ENCODE measurements at places on chromosomes 4 and X.
A peak's percentile ranks its signal among the peaks of the same experiment; 100 is the strongest.

- DNase-seq = no peak
Observed at GRCh38 chr4:83732114-83732635, 196.3 kb downstream of the GPAT3 start.

- no peak for DNase-seq
Observed at GRCh38 chr4:139558235-139559088, 2.4 kb upstream of the SETD7 start.

- no peak for DNase-seq
Observed at GRCh38 chr4:100188829-100189228, 1.4 kb downstream of the DDIT4L start.

DNA sequence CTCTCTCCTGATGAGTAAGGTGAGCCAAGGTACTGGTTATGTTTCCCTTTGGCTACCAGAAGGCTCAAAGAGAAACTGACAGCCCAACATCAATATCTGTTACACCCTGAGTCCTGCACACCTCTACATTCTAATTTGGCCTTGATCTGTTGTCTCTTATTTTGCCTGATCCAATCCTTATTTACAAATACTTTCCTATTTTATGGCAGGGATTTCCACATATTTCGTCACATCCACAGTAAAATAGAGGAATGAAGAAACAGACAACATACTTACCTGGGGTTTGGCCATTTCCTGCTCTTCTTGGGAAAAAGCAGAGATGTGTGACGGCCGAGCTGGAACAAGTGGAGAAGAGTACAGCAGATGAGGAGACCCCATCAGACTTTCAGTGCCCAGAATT is 1.5 kb downstream of the ZNF182 start:
- DNase-seq = no peak

DNA sequence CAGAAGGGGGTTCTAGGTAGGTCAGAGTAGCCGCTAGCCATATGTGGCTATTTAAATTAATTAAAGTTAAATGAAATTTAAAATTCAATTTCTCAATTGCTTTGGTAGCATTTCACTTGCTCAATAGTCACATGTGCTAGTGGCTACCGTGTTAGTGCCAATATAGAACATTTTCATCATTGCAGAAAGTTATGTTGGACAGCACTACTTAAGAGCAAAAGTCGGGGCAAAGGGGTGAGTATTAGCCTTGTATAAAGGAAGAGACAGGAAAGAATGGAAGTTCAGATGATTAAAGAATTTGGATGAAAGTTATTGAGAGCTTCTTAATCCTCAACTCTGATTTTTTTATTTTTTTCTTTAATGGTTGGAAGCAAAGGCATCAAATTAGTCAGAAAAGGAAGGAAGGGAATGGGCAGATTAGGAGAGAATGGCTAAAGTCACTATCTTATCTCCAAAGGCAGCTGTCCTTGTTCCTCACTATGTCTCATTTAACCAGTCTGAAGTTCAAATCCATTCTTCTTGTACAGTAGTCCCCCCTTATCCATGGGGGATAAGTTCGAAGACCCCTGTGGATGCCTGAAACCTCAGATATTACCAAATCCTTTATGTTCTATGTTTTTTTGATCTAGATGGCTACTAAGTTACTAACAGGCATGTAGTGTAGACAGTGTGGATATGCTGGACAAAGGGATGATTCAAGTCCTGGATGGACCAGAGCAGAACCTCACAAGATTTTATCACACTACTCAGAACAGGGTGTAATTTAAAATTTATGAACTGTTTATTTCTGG is 22.9 kb downstream of the OCIAD1 start:
- DNase-seq = no peak

- DNase-seq = peak; percentile 3
Observed at GRCh38 chr4:5051278-5052203, at the start of gene STK32B. Gene STK32B, plus strand, starts transcription at chr4:5051480.

- no peak for DNase-seq
Observed at GRCh38 chr4:127518046-127518445, 114.7 kb upstream of the INTU start.

DNA sequence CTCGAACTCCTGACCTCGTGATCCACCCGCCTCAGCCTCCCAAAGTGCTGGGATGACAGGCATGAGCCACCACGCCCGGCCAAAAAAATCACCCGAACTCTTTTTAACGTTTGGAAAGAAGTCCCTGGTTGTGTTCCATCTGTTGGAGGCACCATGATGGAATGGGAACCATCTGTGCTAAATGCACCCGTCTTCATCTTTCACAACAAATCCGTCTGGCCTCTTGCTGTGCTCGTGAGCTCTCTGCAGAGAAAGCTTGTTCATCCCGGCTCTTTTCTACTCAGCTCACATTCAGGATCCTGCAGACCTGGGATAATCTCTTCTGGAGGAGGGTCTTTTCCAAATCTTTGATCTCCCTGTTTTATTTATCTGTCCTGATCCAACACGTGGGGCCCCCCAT is 188.8 kb downstream of the CRLF2 start:
- DNase-seq = no peak

GRCh38 chrX:107742700-107743191 is 32.8 kb downstream of the TSC22D3 start:
- no peak for DNase-seq

GRCh38 chr4:25771672-25772071 is 91.1 kb downstream of the SEL1L3 start:
- DNase-seq = no peak

DNA sequence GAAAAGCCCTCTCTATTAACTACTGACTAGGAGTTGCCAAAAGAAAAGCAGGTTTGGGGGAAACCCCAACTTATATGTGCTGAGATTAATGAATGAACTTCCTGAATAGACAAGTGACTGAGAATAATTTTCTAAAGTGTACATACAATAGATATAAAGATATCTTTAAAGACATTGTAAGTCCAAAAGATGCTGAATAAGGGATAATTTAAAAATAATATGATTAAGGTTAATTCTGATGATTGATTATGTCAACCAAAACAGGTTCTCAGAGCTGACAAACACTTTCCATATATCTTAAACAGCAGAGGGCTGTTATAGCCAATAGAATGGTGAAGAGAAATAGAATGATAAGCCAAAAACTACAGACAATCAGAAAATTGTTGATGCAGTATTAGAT is 28.6 kb downstream of the AGA start:
- no peak for DNase-seq

DNA sequence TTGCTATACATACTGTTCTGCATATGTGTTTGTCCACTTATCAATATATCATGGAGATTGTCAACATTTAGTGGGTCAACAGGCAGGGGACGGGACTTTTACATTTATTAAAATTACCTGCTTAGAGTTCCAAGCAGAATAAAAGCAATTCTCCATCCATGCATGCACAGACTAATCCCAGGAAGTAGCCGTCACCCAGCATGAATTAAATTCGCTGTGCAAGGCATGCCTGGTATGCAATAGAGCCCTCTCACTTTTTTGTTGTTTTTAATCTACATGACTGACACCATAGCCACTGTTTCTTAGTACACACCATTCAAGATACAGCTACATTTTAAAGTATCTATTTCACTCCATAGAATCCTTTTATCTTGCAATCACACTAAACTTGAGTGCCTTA is 108.9 kb downstream of the USP46 start:
- no peak for DNase-seq

DNA sequence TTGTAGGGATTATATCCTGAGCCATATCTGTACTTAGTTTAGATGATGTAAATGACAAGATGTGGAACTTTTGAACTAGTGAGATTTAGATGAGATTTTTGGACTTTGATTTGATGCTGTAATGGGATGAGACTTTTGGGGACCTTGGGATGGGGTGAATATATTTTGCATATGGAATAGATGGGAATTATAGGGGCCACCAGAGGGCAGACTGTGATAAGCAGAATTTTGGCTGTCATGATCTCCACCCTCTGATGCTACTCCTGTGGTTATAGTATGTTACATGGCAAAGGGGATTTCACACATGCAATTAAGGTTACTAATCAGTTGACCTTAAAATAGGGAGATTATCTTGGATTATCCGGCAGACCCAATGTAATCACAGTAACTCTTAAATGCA is 214.0 kb upstream of the NHS start:
- DNase-seq = no peak

- no peak for DNase-seq
Observed at GRCh38 chr4:8167815-8168214, 9.2 kb upstream of the ABLIM2 start.

GRCh38 chr4:17163156-17163771 is 264.8 kb upstream of the LDB2 start:
- DNase-seq = no peak

DNA sequence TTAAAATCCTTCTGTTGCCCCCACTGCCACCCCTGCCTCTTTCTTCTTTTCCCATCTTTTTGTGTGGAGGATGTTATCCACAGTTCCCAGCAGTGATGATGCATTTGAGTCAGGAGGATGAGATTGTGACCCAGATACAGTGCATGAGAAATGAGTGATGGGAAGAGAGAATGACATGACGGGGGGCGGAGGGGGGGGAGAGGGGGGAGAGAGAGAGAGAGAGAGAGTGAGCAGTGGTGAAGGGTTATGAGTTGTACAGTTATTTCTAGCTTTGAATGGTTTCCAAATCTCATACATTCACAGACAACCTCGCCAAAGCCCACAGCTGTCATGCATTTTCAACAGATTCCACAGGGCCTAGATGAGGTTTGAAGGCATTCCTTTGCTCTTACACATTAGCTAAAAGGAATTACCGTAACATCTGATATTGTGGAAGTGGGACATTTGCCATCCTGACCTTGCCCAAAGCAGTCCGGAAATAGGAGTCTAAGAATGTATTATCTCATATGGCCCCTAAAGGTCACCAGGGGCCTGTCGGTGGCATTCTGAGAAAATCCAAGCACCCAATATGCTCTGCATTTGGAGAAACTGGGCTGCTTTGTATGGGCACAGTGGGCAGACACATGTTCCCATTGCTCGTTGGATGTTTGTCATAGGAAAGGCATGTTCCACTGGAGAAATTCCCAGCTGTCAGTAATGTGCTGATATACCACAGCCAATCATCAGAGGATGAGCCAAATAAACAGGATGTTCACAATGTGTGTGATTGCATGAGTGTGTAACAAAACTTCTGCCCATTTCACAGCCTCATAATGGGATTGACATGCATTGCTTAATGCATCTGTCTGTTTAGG is 435.8 kb downstream of the SPRY1 start:
- DNase-seq = no peak

GRCh38 chrX:38206542-38206941 is 14.1 kb downstream of the SRPX start:
- no peak for DNase-seq

All from stimulated activated CD4-positive, alpha-beta T cell treated with anti-CD3 and anti-CD28 coated beads, Interleukin-12 subunit alpha, Interleukin-12 subunit beta, amount 100 ng/mL, for 4 hours (primary cell).